ENCODE measurements at places on chromosomes 16 and 17.

GRCh38 chr16:66844342-66845079 lies at the start of gene CA7:
Gene CA7 (plus strand): TSS chr16:66844414. CDS start chr16:66844488, 74 bp downstream.
- no peak for DNase-seq

DNA sequence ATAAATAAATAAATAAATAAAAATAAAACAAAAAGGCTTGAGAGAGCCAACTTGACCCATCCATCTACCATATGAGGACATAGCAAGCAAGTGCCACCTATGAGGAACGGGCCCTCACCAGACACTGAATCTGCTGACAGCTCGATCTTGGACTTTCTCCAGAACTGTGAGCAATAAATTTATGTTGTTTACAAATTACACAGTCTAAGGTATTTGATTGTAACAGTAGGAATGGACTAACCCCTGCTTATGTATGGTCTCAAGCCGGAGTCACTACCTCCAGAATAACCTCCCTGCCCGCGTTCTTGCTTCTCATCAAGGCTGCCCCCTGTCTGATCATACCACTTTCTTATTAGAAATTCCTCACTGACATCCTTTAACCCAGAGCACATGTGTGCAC lies 9.9 kb downstream of the SLC5A11 start:
- no peak for DNase-seq

- no peak for DNase-seq
Observed at GRCh38 chr16:66562409-66562808, 3.8 kb upstream of the CMTM1 start.

- no peak for DNase-seq
Observed at GRCh38 chr16:55505333-55506015, 3.4 kb upstream of the LPCAT2 start.

DNA sequence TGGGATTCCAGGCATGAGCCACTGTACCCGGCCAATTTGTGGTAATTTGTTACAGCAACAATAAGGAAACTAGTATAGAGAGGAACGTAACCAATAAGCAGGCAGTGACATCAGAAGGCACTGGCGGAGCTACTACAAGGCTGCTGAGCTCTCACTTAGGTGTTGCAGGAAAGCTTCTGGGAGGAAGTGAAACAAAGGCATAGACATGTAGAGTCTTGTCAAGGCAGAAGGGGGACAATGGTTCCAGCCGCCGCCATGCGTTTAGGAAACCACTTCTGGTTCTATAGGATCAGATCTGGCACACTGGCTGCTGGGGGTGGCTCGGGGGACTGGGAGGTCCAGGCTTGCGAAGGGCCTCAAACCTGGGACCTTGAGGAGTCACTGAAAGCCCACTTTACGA lies 9.4 kb upstream of the CPSF4L start:
- no peak for DNase-seq

- DNase-seq: no peak
Observed at GRCh38 chr17:16379654-16380053, 1.2 kb upstream of the UBB start.

DNA sequence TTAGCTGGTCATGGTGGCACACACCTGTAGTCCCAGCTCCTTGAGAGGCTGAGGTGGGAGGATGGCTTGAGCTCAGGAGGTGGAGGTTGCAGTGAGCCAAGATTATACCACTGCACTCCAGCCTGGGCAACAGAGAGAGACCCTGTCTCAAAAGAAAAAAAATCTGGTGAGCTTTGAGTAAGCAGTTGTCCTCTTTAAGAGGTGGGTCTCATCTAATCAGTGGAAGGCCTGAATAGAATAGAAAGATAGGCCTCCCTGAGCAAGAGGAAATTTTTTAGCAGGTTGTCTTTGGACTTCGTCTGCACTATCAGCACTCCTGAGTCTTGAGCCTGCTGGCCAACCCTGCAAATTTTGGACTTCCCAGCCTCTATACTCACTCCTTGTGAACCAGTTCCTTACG lies 266.0 kb upstream of the ZFHX3 start:
- no peak for DNase-seq

GRCh38 chr16:85187002-85187401 lies 74.7 kb upstream of the CIBAR2 start:
- no peak for DNase-seq

- DNase-seq: no peak
Observed at GRCh38 chr17:64172510-64172909, 42.6 kb upstream of the ERN1 start.

- DNase-seq: no peak
Observed at GRCh38 chr17:21034340-21035235, 8.2 kb downstream of the USP22 start.

DNA sequence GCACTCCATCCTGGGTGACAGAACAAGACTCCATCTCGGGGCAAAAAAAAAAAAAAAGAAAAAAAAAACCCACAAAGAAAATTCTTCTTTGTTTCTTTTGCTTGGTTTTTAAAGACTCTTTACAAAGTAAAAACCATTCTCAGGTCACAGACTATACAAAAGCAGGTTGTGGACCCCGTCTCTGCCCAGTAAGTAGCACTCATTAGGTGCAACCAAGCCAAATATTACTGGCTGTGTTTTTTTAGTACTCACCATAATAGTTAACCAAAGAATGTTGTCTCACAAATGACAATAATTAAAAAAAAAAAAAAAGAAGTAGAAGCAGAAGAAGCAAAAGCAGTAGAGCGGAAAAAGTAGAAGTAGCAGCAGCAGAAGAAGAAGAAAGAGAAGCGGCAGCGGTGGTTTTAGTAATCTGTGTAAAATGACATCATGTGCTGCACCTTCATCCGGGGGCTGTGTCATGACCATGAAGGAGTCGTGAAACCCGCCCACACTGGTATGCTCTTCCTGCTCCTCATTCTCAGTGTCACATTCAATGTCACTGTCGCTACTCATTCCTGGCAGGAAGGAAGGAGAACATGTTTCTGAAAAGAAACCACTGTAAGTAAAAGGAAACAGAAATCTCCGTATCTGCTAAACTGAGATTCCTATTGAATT lies 105.4 kb downstream of the TRIM37 start:
- DNase-seq: peak; percentile 66

DNA sequence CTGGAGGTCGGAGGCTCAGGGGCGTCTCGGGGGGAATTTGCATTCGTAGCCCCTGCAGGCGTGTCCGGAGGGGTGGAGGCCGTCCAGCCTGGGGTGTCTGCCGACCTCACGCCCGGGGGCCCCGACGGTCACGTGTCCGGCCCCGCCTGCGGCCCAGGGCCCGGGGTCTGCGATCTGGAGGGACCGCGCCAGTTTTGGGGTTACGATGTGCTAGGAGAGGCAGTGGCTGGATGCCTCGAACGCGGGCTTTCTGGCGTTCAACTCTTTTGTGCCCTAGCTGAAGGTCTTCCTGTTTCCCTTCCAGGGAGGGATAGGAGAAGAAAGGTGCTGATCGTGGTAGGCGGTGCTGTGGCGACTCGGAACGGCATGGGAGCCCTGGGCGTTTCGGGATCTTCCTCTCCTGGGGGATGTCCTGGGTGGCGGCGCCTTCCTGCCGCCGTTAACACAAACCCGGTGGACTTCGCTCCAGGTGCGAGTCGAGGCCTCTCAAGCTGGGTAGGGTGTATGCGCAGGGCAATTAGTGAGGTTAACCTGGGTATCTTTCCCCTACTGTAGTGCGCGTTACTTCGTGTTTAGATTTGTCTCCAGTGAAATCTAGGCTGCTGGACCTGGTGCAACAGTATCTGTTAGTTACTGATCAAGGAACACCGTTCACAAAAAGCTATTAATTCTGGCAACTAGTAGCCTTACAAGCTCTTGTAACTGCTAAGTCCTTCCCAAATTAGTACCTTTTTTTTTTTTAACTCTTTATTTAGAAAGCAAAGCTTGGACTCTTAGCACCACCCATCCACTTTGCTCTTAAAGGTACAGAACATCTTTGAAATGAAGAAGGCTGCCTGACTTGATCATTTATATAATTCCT lies 1.3 kb downstream of the AKAP1 start:
- DNase-seq: no peak

DNA sequence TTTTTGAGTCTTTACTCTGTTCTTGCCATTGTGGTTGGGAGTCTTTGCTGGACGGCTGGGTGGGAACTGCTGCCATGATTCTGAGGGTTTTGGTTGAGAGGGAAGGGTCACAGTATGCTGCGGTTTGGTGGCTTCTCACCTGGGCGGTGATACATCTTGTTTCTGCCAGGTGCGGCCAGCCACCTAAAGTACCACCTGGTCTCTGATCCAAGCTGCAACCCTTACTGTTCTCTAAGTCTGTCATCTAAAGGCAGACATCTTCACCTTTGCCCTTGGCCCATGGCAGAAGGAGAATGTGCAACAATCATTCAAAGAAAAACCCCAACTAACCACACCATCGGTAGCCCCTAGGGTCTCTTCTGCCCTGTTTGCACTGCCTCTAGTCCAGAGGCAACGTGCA lies 19.6 kb upstream of the MPO start:
- DNase-seq: no peak

DNA sequence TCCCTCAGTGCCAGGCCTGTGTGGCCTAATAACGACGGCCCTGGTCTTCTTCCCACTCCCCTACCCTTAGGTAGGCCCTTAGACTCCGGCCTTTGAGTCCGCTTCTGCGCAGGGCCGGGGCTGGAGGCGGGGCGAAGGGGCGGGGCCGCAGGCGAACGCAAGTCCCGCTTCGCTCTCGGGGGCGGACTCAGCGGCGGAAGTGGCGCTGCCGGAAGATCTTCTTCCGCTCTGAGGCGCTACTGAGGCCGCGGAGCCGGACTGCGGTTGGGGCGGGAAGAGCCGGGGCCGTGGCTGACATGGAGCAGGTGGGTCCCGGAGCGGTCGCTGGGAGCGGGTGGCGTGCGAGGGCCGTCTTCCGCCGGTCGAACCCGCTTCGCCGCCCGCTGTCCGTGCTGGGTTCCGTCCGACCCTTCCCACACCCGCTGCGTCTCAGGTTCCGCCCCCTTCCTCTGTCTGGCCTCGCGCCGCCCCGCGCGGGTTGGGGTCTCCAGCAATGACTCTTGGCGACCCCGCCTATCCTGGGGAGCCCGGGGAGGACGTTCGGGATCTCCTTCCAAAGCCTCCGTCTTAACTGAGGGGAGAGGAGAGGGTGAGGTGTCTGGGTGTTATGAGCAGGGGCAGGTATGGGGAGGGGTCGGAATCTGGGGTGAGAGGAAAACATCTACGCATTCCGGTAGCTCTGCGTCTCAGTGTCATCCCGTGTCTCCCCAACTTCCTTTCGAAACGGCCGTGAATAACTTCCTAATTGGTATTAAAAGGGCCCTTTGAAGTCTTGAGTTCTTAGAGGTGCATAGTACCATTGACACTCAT lies at the start of gene STARD3:
Gene STARD3, plus strand, starts transcription at position 218 of the 810 bp plus-strand sequence. CDS start 16,388 bp downstream, outside the sequence.
- peak; percentile 88 for DNase-seq

- no peak for DNase-seq
Observed at GRCh38 chr16:22765479-22765878, 48.5 kb upstream of the HS3ST2 start.

GRCh38 chr17:9346296-9346926 lies 229.2 kb downstream of the STX8 start:
- no peak for DNase-seq

DNA sequence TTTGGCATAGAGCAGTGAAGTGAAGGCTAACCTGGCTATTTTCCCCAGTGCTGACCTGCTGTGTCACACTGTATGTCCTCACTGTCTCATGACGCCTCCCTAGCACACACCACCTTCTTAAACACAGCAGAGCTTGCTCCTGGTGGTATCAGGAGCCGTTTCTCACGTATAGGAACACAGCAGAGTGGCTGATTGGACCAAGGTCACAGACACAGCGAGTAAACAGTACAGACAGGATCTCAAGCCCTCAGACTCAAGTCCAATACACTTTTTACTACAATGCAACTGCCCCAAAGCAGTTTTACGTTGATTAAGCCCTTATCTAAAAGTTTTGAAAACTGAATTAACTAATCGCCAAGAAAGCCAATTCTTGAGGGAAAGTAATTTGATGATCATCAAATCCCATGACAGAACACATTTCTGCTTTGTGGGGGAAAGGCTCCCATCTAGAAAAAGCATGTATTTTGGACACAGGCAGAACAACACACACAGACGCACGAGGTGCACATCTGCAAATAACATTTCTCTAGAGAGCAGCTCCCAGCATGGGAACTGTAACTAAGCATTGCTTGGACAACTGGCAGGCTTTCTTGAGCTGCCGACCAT lies 15.2 kb downstream of the ARHGAP17 start:
- no peak for DNase-seq

GRCh38 chr16:87264634-87265033 lies 52.6 kb downstream of the C16orf95 start:
- no peak for DNase-seq

- DNase-seq: no peak
Observed at GRCh38 chr16:20079106-20079505, 5.4 kb upstream of the GPR139 start.

DNA sequence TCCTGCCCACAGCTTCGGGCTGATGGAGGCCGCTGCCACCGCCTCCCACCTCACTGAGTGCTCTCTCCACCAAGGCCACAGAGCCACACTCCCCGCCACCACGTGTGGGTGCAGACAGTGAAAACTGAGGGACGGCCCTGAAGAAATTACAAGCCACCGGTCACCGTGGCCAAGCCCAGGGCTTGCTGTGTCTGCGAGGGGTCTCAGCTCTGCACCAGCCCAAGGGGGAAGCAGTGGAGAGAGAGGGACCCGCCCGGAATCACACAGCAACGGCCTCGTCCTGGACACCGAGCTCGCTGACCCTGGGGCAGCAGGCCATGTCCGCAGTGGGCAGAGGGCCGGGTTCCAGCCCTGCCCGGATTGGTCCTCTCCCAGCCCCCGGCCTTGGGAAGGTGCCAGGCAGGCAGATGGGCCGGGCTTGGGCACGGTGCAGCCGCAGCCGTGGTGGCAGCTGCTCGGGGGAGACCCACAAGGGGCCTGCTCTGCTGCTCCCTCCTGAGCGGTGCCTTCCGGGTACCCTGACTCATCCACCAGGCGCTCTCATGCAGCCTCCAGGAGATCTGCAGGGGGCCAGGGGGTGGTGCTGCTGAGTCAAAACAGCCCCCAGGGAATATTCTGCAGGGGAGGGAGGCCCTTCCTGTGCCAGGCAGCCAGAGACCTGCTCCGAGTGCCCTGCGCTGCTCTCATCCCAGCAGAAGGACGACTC lies 52.0 kb downstream of the CBFA2T3 start:
- DNase-seq: no peak

- no peak for DNase-seq
Observed at GRCh38 chr16:69476920-69477443, 52.6 kb downstream of the CYB5B start.

GRCh38 chr16:17224879-17225281 lies 245.9 kb downstream of the XYLT1 start:
- peak; percentile 21 for DNase-seq

- DNase-seq: no peak
Observed at GRCh38 chr17:82305727-82306300, 11.6 kb downstream of the CD7 start.

DNA sequence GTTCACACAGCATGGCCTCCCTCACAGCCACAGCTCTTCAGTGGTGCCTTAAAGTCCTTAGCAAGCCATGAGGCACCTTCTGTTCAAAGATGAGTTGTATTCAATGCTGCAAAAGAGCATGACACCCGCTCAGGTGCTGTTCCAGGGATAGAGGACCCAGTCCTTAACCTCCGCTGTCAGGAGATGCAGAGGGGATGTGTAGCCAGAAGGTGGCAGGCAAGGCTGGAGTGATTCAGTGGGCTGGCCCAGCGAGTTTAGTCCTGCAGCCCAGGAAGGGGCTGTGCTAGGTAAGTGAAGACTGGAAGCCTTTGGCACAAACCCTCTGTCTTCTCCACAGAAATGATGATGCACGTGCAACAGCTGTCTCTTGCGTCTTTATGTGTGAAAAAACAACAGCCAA lies 25.0 kb upstream of the ADAM11 start:
- no peak for DNase-seq

- DNase-seq: no peak
Observed at GRCh38 chr16:12158428-12158827, 181.9 kb downstream of the SNX29 start.

GRCh38 chr17:51853857-51854256 lies 304.7 kb downstream of the CA10 start:
- DNase-seq: no peak
